ENCODE measurements at places on chromosomes 2 and 18. TPM values are rescaled to one million over a fixed set of nuclear protein-coding genes. Genes with fewer than 3 reads are reported as not detected.

DNA sequence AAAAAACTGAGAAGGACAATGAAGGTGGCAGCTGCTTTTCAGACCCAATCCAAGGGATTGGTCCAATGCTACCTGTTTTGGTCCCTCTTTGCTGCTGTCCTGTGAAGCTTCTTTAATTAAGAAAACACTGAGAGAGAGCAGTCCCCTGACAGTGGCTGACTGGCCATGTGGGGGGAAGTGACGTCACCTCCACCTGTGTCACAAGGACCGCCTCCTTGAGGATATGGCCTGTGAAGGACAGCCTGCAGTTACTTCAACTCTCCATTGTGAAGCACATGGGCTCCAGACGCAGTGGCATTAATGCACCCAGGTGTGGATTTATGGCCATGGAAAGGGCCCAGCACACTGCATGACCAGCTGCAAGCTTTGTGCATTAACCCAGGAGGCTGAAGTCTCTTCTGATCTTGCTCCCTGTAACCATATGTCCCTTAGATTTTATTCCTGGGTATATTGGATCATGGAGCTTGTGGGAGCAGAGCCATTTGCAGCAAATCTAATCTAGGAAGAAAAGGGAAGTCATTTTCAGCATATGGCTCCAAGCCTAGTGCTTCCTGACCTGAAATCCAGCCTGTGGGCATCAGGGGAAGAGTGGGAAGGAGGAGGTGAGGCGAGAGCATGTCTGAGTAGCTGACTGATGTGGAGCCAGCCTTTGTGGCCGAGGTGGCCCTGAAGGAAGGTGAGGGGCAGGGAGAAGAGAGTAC, 32.2 kb downstream of the KIF5C start:
- no peak for DNase-seq

RUFY4 gene
- total RNA-seq, result not detected

DNA sequence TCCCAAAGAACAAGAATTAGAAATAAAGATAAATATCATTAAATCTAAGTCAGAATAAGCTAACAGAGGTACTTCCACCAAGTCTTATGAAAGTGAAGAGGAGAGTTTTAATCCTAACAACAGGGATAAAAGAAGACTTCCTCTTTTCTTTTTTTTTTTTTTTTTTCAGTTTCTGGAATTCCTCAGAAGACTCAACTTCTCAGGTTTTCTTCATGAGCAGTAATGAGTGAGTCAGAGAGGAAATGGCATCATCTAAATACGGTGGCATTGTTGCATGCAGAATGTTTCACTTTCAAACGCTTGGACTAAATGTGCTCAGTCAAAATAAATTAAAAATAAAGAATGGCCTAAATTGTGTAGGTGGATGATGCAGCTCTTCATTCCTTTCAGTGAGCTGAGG, 45.6 kb upstream of the ARHGAP15 start:
- DNase-seq, result peak; percentile 44

DNA sequence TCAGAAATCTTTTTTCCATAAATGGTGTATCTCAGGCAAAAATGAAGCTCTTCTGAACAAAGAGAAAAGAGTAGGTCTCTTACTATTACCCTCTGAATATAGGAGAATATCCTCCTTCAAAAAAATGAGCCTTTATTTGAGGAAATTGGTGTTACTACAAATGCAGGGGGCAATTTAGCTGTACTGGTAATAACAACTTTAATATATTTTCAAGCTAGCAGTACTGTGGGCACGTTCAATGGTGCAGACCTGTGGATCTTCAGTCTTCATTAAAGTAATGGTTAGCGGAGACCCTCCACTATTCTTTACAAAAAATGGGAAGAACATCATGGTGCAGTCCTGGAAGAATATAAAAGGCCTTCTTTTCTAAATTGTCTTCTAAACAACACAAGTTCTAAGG, 661.3 kb downstream of the TMEM182 start:
- DNase-seq, result no peak

SNED1 gene
- total RNA-seq, result 6.5 TPM

- DNase-seq, result no peak
These were observed 80.6 kb upstream of the EML6 start for GRCh38 chr2:54642677-54643430.

DNA sequence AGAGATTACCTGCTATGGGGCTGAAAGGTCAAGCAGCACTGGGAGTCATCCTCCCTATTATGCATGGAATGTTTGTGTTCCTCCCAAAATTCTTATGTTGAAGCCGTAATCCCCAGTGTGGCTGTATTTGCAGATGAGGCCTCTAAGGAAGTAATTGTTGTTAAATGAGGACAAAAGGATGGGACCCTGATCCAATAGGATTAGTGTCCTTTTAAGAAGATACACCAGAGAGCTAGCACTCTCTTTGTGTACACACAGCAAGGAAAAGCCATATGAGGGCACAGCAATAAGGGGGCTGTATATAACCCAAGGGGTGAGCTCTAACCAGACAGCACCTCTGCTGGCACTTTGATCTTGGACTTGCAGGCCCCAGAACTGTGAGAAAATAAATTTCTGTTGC, 18.3 kb downstream of the STAM2 start:
- no peak for DNase-seq

DNA sequence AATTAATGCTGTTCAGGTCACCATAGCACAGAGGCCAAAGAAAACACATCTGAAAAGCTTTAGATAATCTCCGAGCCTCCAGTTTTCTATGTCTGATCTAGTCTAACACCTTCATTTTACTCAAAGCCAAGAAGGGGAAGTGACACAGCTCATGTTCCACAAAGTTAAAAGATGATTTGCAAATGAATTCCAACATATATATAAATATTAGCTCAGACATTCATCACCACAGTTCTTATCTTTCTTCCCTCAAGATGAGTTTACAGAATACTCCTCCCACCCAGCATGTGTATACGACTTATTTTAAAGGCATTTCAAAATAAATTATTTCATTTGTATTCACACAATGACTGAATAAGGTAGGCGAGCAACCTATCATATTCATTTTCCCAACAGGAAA, 82.4 kb downstream of the AAK1 start:
- DNase-seq, result no peak

LOXHD1 gene
- total RNA-seq, result under 0.01 TPM

AOX1 gene
- 57.4 TPM for total RNA-seq

DNA sequence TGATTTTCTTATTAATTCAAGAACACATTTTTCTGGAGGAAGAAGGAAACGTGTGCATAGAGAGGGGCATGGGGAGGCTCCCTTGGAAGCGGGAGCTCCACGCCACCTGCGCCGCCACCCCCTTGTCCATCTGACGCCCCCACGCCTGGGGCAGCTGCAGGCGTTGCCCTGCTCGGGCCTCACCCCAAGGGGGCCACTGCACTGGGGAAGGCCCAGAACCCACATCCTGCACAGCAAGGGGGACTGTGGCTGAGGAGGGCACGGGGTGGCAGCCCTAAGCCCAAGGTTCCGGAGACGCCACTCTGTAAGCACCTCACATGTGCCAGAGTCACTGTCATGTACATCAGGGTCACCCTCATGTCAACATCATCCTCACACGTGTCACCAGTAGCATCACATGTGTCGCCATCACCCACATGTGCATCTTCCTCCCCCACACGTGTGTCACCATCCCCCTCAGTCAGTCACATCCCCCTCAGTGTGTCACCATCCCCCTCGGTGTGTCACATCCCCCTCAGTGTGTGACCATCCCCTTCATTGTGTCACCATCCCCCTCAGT, 486.7 kb upstream of the SALL3 start:
- DNase-seq, result no peak

GRCh38 chr2:199366406-199366805, 91.3 kb downstream of the SATB2 start:
- peak; percentile 13 for DNase-seq

DNA sequence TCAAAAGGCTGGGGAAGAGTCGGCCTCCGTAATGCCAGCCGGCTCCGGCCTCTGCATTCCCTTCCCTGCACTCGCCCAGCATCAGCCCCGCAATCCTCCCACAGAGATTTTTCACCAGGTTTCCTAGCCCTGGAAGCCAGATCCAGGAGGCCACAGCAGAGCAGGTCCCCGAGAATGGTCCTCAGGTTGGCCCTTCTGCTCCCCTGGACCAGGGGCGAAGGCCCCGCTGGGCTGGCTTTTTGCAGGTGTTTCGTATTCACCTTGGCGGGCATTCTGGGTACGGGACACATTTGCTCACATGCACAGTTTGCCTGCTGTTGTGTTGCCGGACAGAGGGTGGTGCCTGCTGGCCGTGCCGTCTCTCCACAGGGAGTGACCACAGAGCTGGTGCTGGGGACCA, 309.5 kb downstream of the NDUFA10 start:
- DNase-seq, result no peak

DNA sequence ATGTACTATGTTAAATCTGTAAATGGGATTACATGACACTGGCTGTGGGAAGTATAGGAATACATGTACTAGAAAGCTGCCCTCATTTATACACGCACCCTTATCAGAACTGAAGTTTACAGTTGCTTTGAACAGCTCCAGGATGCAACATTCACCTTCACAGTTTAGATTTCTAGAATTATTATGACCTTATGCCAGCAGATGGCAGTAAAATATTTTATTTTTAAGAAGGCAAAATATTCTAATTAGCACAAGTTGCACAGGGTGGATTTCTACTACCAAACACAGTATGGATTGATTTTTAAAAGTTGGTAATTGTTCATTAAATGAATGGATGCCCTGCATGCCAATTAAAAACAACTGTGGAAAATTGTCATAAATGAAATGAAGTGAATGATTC, 670.4 kb downstream of the KCNJ3 start:
- DNase-seq, result peak; percentile 7

NCKAP5 gene
- 28.7 TPM for total RNA-seq

DNA sequence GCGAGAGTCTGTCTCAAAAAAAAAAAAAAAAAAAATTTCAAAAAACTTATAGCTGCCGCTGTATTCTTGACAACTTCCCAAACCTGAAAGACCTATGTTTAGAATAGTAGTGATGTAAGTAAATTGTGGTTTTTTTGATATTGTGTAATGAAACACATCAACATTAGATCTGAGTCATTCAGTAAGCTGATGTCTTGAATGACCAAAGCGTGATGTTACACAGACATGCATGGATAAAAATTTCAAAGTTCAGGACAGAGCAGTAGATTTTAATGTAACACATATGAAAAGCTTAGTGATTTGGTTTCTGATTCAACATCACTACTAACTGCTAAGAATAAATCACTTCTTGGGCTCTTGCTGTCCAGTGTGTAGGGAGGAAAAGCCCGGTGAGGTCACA, 69.3 kb upstream of the MEX3C start:
- DNase-seq, result peak; percentile 3

- peak; percentile 26 for DNase-seq
These were observed 11.3 kb upstream of the GBX2 start for GRCh38 chr2:236179236-236180075.

ZNF804A gene
- 5.8 TPM for total RNA-seq

- no peak for DNase-seq
These were observed 230.0 kb upstream of the MGAT5 start for GRCh38 chr2:134023854-134024253.

GRCh38 chr2:44668336-44668735, 273.2 kb upstream of the SIX3 start:
- no peak for DNase-seq

DRC1 gene
- not detected for total RNA-seq

GRCh38 chr2:96197546-96198255, 10.9 kb downstream of the STARD7 start:
- no peak for DNase-seq

GYPC gene
- 161 TPM for total RNA-seq

DNA sequence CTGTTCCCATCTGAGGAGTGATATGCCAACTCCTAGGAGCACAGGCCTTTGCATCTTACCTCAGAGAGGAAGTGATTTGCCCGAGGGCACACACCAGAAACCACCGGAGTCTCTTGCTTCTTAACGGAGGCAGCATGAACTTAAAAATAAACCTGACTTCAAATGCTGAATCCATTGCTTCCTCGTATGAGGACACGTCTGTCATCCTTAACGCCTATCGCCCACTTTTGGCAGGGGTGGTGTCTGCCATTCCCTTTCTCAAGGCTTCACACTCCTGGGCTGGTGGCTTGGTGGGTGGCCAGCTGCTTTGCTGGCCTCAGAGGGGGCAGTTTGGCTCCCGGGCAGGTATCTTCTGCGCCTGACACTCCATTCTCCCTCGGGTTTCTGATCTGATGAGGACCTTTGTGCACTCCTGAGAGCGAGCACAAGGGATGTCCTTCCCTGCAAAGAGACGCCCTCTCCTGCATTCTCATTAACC, 1.1 kb upstream of the PREB start:
- DNase-seq, result no peak
